ENCODE measurements at places on chromosomes 11 and 22. TPM values are rescaled to one million over a fixed set of nuclear protein-coding genes. Genes with fewer than 3 reads are reported as not detected.

MS4A3 gene
- polyA plus RNA-seq = 0.71 TPM

OR52H1 gene
- polyA plus RNA-seq = not detected

RAB38 gene
- 11.8 TPM for polyA plus RNA-seq

AHNAK gene
- polyA plus RNA-seq = 45.0 TPM

GAB4 gene
- not detected for polyA plus RNA-seq

- DNase-seq = peak; percentile 68
Observed at GRCh38 chr11:47394322-47395222, 13.8 kb upstream of the SLC39A13 start.

GRCh38 chr11:103988595-103988969 lies 47.9 kb upstream of the DDI1 start:
- no peak for DNase-seq

DNA sequence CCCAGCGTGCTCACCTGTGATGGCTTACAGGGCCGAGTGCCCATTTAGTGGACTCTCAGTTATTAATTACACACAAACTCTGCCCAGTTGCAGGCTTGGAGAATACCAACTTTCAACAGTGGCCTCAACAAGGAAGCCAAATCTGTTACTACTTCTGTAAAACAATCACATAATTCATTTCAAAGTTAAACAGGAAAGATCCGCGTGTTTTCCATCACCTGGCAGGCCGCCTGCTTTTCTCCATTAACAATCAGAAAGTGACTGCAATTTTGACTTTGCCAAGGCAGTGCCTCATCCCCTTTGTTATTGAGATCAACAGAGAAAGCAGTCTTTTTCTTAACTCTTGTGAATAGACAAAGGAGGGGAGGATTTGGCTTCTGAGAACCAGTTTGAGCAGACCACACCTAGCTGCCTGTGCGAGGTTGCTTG lies 77.7 kb downstream of the BARX2 start:
- DNase-seq = no peak

GRCh38 chr11:61927501-61927900 lies 10.1 kb upstream of the RAB3IL1 start:
- DNase-seq = no peak

GRCh38 chr11:1341928-1342524 lies 32.6 kb upstream of the TOLLIP start:
- DNase-seq = no peak

GRCh38 chr11:59187587-59187986 lies 15.7 kb downstream of the DTX4 start:
- DNase-seq = no peak

DNA sequence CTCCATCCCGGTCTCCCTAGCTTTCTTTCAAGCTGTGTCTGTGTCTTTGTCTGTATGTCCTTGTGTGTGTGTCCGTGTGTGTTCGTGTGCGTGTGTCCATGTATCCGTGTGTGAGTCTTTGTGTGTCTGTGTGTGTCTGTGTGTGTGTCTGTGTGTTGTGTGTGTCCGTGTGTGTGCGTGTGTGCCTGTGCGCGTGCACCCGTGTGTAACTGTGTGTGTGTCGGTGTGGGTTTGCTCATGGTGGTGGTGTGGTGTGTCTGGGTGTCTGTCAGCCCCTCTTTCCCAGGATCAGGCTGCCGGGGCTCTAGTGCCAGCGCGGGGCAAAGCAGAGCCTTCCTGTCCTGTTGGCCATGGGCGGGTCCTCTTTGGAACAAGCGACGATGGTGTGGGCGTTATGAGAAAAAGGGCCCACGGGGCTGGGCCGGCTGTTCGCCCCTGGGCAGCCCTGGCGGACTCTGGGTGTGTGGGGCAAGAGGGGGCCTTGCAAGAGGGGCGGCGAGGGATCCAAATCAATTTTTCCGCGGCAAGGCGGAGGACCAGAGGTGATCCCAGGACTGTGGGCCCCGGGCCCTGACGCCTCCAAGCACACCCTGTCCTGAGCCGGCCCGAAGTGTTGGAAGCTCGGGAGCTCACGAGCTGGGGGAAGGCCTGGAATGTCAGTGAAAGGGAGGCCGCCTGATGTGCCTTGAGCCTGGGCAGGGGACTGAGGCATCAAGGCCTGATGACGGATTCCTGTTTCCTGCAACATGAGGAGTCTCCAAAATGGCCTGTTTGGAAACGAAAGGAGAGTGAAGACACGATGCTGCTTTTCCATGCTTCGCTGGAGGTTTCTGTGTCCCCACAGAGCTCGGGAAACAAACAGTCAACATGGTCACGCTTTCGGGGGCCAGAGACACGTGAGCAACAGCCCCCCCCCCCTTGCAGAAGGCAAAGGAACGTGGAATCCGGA lies 3929.2 kb upstream of the OR11H1 start:
- DNase-seq = no peak

DNA sequence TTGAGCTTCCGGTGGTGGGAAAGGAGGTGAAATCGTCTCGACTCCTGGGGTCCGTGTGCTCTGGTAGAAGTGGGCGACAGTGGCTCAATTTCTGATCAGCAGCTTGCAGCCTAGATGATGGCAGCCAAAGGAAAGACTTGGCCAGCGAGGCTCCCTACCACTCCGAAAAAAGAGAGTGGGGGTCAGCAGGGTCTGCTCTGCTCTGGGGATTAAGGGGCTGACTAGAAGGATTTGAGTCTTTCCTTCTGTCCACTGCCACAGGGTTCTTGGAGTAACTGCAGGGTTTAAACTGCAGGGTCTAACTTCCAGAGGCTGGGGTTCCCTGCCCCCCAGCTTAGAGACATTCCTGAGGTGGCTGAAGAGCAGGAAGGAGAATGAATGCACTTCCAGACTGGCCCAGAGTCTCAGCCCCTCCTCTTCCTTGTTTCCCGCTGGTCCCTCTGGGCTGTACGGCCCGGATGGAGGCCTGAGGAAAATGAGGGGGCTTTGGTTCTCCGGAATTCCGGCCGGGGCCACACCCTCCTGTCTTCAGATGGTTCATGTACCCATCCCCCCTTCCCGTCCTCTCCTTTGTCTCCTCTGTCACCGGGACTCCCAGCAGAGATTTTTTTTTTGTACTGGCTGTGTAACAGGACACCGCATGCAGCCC lies 907 bp downstream of the SERPINH1 start:
- DNase-seq = no peak

GRCh38 chr11:65290448-65291165 lies 24.1 kb upstream of the CDC42EP2 start:
- DNase-seq = no peak

DNA sequence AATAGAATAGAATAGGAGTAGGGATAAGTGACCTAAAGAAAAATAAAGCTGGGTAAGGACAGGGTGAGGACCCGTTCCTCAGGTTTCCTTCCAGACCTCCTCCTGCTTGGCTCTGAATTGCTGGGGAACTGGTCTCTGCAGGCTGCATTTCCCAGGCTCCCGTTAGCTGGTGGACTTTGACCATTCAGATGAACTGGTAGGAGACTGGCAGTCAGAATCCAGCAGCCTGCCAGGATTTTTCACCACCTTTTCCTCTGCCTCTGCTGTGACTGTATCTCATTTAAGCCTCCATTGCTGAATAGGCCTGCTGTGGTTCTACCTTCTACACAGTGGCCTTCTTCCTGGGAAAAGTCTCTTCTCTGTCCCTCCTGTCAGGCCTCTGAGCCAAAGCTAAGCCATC lies 24.6 kb upstream of the SMPD1 start:
- no peak for DNase-seq
